CD4-positive, alpha-beta T cell treated with Interleukin-15 for 1 hour (primary cell): ENCODE measurements at places on chromosomes 7 and 10.

DNA sequence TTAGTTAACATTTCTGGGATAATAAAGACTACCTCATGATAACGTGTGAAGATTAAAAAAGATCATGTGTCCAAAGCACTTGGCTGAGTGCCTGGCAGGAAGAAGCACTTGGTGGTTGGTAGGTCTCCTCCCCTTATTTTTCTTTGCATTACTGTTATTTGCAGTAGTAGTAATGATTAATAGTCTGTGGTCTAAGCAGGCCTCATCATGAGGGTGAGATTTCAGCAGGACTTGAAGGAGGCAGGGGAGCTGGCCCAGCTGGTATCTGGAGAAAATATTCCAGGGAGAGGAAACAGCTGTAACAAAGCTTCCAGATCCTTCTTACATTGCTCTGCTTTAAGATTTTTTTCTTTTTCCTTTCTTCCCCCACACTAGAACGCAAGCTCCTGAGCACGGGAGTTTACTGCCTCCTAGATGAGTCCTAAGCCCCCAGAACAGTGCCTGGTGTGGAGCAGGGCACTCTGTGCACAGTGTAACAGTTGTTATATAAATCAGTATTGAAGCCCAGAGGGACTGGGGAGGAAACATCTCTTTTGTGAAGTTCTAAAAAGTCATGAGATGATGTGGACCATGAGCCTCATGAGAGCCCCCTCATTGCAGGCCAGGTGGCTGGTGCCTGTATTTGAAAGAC, 31.1 kb upstream of the RHEB start:
- DNase-seq = no peak

GRCh38 chr7:30682212-30683083, at the start of gene CRHR2:
Gene CRHR2 (minus strand): TSS chr7:30682456. CDS start chr7:30682280, 176 bp downstream.
- DNase-seq = no peak

DNA sequence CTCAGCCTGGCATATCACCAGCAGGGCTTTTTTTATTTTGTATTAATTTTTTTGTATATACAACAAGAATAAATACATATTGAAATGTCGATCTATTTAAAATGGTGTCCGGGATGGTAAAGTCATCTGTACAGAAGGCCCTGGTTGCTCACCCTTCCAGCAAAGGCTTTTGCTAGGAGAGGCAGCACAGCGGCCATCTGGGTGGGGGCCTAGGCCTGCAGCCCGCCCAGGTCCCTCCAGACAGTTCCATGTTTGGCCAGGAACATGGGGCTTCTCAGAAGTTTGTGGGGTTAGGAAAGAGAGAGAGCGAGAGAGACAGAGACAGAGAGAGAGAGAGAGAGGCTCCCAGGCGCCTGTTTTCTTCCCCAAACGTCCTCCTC, 152.6 kb upstream of the LYZL2 start:
- DNase-seq = no peak

DNA sequence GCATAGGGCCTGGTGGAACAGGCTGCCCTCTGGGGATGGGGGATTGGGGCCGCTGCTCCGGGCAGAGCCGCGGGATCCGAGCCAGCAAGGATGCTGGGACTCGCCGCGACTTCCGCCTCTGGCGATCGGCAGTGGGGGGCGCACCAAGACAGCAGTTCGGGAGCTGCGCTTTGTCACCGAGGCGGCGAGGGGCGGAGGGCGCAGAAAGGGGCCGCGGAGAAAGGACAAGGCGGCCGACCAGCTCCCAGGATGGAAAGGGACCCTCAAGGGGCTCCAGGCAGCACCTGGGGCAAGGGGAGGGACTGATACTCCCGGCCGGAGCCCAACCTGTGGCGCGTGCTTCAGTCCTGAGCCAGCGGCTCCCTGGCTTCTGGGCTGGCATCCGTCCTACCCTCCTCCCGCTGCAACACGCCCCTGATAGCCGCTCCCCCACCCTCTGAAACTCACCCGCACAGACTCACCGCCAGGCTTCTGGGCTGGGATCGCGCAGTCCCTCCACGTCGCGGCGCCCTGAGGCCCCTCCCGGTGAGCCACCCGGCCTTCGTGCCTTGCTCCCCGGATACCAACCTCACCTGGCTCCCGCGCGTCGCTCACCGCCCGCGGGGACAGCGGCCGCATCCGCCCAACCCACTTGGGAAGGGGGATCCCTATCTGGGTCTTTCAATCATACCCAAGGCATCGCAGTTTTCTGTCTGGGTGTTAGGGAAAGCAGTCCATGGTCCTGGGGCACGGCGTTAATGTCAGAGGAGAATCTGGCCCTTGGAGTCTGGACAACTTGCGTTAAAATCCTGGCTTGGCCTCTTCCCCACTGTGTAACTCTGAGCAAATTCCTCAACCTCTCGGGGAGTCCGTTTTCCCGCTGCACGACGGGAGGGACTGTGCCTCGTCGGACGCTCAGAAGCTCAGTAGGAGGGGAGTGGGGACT, 7.0 kb upstream of the EVX1 start:
- DNase-seq = no peak
